ENCODE measurements at places on chromosomes 6 and 20. TPM values are rescaled to one million over a fixed set of nuclear protein-coding genes. Genes with fewer than 3 reads are reported as not detected.

The HLA-DQB1 gene
- 3.2 TPM for total RNA-seq

The ADGB gene
- not detected for total RNA-seq

The PNRC1 gene
- total RNA-seq = 289 TPM

The PIM1 gene
- 74.2 TPM for total RNA-seq

The TASP1 gene
- total RNA-seq = 12.5 TPM

The ELOVL2 gene
- total RNA-seq = 0.25 TPM

The MEP1A gene
- not detected for total RNA-seq

The SLC17A2 gene
- not detected for total RNA-seq

The CD93 gene
- 45.4 TPM for total RNA-seq

The HEBP2 gene
- 62.4 TPM for total RNA-seq

The SAMD3 gene
- 7.6 TPM for total RNA-seq

The BTBD3 gene
- total RNA-seq = 45.9 TPM

DNA sequence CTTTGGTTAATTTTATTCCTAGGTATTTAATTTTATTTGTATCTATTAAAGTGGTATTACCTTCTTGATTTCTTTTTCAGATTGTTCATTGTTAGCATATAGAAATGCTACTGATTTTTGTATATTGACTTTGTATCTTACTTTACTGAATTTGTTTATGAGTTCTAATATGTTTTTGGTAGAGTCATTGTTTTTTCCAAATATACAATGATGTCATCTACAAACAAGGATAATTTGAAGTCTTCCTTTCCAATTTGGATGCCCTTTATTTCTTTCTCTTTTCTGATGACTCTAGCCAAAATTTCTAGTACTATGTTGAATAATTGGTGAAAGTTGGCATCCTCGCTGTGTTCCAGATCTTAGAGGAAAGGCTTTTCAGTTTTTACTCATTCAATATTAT lies 43.0 kb upstream of the HMGCLL1 start:
- no peaks in the 10 kb centered on the region for H3K27me3 ChIP-seq
- H3K4me3 ChIP-seq = no peak overlapping the region
- no peak for DNase-seq
- no peaks in the 10 kb centered on the region for H3K36me3 ChIP-seq
- no peak overlapping the region for H3K27ac ChIP-seq

- H3K4me3 ChIP-seq = peak overlapping the region; percentile 1
- H3K27me3 ChIP-seq = no peaks in the 10 kb centered on the region
- H3K4me1 ChIP-seq = peaks cover 57% of the 10 kb centered on the region
- DNase-seq = no peak
These were observed 41.0 kb downstream of the GNAS start for GRCh38 chr20:58893355-58894120.

DNA sequence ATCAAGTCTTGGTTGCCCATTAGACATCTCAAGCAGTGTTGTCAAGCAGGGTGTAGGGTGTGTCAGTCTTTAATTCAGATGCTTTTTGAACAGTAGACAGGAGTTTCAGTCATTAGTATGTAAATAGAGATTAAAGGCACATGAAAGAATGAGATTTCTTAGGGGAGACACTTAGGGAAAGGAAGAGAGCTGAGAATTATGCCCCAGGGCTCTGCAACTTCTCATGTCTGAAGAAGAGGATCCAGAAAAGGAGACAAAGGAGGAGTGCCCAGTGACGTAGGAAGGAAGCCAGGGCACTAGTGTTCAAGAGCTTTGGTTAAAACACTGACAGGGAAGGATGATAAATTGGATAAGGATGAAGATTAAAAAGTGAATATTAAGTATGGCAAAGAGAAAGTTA lies 569.7 kb downstream of the NKAIN2 start:
- no peak overlapping the region for H3K27ac ChIP-seq
- no peaks in the 10 kb centered on the region for H3K4me1 ChIP-seq
- H3K27me3 ChIP-seq = no peaks in the 10 kb centered on the region
- no peak overlapping the region for H3K4me3 ChIP-seq

DNA sequence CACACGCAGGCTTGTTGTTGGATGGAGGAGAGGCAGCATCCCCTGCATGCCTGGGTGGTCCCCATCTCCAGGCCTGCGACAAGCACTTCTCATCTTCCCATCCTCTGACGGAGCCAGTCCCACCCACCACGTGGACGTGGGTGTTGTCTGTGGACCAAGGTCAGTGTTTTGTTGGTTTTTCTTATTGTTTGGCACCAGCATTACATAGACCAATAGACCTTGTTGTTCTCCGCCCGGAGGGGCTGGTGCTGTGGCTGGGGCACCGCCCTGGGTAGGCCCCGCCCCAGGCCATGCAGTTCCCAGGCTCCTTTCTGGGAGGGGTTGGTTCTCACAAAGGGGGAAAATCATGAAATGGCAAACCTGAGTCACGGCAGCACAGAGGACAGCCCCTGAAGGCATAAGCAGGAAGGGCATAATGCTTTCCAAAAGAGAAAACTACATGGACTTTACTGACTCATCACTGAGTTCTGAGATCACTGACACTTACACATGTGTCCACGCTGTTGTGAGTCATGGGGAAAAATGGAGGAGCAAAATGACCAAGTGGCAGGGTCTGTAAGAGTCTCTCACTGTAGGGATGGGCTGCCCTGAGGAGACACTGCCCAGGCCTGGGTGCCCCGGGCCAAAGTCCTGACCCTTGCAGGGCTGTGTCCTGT lies 90.8 kb downstream of the THBS2 start:
- no peak overlapping the region for H3K4me3 ChIP-seq
- no peaks in the 10 kb centered on the region for H3K36me3 ChIP-seq
- peak overlapping the region; percentile 90 for H3K27ac ChIP-seq

GRCh38 chr6:137878486-137879285 lies 11.6 kb downstream of the TNFAIP3 start:
- H3K4me1 ChIP-seq = peaks cover 7% of the 10 kb centered on the region
- no peak overlapping the region for H3K4me3 ChIP-seq
- H3K27ac ChIP-seq = no peak overlapping the region
- no peak for DNase-seq
- no peaks in the 10 kb centered on the region for H3K27me3 ChIP-seq

- no peaks in the 10 kb centered on the region for H3K27me3 ChIP-seq
- H3K36me3 ChIP-seq = no peaks in the 10 kb centered on the region
- no peak overlapping the region for H3K27ac ChIP-seq
- H3K4me3 ChIP-seq = no peak overlapping the region
These were observed 265.2 kb downstream of the QKI start for GRCh38 chr6:163679753-163680152.

DNA sequence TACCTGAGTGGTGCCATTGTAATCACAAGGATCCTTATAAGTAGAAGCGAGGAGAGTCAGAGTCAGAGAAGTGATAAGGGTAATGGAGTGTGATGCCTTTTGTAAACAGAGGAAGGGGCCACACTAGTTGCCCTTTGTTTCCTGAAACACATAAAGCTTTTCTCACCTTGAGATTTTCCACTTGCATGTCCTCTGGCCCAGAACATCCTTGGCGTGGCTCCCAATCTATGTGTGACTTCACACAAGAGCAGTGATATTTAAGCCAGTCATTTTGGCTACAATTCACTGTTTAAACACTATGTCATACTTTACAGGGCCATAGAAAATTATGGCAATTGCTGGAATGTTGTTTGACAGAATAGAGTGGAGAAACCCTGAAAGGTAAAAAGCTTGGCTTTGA lies 121.2 kb upstream of the BTN3A2 start:
- DNase-seq = no peak
- no peaks in the 10 kb centered on the region for H3K27me3 ChIP-seq
- no peaks in the 10 kb centered on the region for H3K4me1 ChIP-seq
- no peak overlapping the region for H3K27ac ChIP-seq
- no peak overlapping the region for H3K4me3 ChIP-seq
- H3K36me3 ChIP-seq = no peaks in the 10 kb centered on the region

GRCh38 chr6:26211963-26212362 lies 124.7 kb downstream of the HFE start:
- H3K4me3 ChIP-seq = no peak overlapping the region
- no peaks in the 10 kb centered on the region for H3K27me3 ChIP-seq
- DNase-seq = no peak

- H3K27me3 ChIP-seq = no peaks in the 10 kb centered on the region
- no peaks in the 10 kb centered on the region for H3K4me1 ChIP-seq
These were observed 45.5 kb upstream of the KIF25 start for GRCh38 chr6:167951781-167952511.

DNA sequence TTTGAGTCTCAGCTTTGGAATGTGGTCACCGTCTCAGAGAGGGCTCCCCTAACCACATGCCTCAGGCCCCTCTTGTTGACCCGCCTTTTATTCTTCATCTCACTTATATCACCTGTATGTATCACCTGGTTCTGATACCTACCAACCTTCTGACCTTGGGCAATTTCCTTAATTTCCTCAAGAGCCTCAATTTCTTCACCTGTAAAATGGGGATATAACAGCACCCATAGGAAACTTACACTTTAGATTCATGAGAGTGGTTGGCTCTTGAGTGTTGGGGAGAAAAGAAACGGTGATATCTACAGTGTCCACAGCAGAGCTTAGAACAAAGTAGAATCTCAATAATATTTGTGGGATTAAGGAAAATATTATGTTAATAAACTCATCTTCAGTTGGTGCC lies 4.0 kb upstream of the DDX27 start:
- H3K36me3 ChIP-seq = no peaks in the 10 kb centered on the region
- no peak overlapping the region for H3K4me3 ChIP-seq
- no peaks in the 10 kb centered on the region for H3K27me3 ChIP-seq
- peaks cover 15% of the 10 kb centered on the region for H3K4me1 ChIP-seq
- H3K27ac ChIP-seq = no peak overlapping the region
- no peak for DNase-seq

DNA sequence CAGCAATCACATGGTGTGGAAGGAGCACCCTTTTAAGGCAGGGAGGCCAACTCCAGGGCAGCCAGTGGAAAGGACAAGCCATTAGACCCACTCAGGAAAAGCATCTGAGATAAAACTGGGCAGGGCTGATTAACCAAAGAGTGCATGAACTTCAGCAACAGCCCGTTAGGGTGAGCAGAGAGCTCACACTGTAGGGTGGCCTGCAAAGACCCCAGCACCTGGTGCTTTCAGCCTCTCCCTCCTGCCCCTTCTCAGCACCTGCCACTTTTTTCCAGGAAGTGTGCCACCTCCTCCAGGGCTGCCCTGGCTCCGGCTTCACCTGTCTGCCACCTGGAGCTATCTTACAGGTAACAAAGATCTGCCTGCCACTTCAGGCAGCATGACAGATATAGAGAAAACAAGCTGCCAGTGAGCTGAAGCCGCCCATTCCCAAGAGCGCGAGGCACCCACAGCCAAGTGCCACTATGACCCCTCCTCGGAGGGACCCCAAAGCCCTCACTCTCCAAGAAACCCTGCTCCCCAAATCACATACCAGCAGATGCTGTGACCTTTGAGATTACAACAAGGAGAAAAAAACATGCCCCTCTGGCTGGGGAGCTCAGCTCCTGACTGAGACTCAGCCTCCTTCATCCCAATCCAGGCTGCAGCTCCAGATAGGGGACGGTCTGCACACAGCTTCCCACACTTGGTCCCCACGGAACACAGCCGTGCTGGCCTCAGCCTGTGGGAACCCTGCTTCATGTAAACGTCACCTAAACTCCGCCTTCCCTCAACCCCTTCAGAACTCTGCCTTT lies 71.2 kb downstream of the ABHD12 start:
- H3K4me3 ChIP-seq = no peak overlapping the region
- no peak for DNase-seq

DNA sequence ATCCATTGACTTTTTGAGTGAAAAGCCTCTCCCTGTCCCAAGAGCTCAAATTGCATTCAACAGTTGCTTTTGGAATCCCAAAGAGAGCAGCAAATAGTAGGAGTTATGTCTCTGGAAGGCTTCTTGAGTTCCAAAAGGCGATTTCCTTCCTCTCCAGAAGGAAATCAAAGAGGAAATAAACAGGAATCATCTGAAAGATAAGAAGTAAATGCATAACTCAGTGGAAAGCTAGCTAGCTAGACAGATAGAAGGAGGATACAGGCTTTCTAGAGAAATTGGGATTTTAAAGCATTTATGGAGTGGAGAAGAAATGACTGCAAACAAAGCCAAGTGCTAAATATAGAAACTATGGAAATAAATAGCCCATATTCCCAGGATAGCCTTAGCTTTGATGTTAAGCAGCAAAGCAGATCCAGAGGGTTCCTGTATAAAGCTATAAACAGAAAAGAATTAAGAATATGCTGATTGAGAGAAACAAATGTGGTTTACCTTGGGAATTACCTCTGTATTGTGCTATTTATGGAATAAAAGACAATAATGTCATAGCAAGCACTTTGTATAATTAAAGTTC lies 214.7 kb downstream of the PLCB1 start:
- no peak overlapping the region for H3K4me3 ChIP-seq
- H3K27ac ChIP-seq = no peak overlapping the region
- no peaks in the 10 kb centered on the region for H3K36me3 ChIP-seq
- no peak for DNase-seq

- no peak overlapping the region for H3K27ac ChIP-seq
- H3K4me3 ChIP-seq = no peak overlapping the region
- H3K36me3 ChIP-seq = no peaks in the 10 kb centered on the region
- no peak for DNase-seq
- H3K4me1 ChIP-seq = peaks cover 8% of the 10 kb centered on the region
These were observed 73.8 kb upstream of the ISM1 start for GRCh38 chr20:13147071-13147963.

GRCh38 chr6:170199716-170200115 lies 91.2 kb downstream of the DLL1 start:
- H3K36me3 ChIP-seq = no peaks in the 10 kb centered on the region
- H3K4me1 ChIP-seq = no peaks in the 10 kb centered on the region
- DNase-seq = peak; percentile 34
- no peaks in the 10 kb centered on the region for H3K27me3 ChIP-seq
- no peak overlapping the region for H3K27ac ChIP-seq

GRCh38 chr6:24910961-24911725 lies 24.6 kb downstream of the RIPOR2 start:
- H3K27ac ChIP-seq = peak overlapping the region; percentile 91
- DNase-seq = no peak
- H3K36me3 ChIP-seq = no peaks in the 10 kb centered on the region
- peaks cover 52% of the 10 kb centered on the region for H3K4me1 ChIP-seq
- no peaks in the 10 kb centered on the region for H3K27me3 ChIP-seq
- H3K4me3 ChIP-seq = peak overlapping the region; percentile 83

- H3K4me1 ChIP-seq = no peaks in the 10 kb centered on the region
- no peaks in the 10 kb centered on the region for H3K27me3 ChIP-seq
- H3K4me3 ChIP-seq = no peak overlapping the region
- no peaks in the 10 kb centered on the region for H3K36me3 ChIP-seq
- H3K27ac ChIP-seq = no peak overlapping the region
These were observed 1.9 kb upstream of the TRAPPC3L start for GRCh38 chr6:116547358-116547757.

All from vagina (tissue), 2 donors.